ENCODE measurements at places on chromosomes 12 and 14.

GRCh38 chr12:62435303-62436163, 31.1 kb upstream of the MON2 start:
- peak; percentile 77 for DNase-seq

DNA sequence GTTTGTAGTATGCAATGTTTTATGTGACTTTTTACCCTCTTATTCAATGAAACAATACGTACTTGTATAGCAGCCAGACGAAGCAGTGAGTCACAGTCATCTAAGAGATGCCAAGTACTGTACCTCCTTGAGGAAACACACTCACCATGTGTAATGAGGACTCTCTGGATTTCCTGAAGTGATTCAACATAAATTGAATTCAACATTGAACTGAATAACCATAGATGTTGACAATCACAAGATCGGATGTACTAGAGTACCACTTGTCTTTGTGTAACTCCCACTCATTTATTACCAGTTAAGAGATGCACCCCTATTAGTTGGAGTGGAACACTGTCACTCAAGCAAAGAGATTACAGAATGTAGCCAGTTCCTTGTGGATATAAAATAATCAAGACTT, 175.2 kb upstream of the HMGA2 start:
- no peak for DNase-seq

DNA sequence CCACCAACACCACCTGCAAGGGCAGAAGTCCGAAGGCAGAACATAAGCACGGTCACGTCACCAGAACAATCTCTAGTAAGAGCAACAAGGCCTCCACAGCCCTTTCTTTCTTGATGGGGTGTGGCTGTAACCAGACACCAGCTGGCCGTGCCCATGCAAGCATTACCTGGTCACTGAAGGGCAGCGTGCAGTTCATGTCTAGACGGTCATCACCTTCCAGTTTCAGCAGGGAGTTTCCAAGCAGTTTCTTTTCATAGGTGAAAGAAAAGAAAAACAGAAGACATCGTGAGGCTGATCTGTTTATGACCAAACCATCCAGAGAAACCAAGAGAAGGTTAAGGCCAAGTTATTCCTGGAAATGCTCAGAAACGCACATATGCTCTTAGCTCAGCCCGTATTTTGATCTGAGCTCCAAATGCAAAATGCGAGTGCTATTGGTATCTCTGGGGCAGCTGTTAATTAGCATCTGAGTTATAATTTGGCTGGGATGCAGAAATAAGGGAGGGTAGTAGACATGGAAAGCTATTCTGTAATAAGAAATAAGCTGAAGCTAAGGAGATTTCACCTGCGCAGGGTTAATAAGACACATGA, 42.5 kb downstream of the PRKAB1 start:
- DNase-seq, result no peak

DNA sequence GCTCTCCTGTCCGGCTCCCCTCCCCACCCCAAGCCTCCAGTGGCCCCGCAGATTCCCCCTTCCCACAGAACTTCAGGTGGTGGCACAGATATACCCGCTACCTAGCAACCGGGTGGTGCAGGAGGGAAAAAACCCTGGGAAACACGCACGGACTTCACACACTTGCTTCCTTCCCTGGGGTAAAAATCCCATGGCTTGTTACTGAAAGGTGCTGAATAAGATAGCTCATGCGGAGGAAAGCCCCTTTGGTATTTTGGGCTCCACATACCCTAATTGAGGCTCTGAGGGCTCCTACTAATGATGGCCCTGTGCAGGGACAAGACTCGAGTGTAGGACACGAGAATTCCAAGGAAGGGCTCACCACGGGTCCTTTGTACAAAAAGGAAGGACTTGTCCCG, 869 bp upstream of the RIMBP2 start:
- no peak for DNase-seq

- peak; percentile 78 for DNase-seq
These were observed 17.4 kb downstream of the SDSL start for GRCh38 chr12:113439606-113440030.

DNA sequence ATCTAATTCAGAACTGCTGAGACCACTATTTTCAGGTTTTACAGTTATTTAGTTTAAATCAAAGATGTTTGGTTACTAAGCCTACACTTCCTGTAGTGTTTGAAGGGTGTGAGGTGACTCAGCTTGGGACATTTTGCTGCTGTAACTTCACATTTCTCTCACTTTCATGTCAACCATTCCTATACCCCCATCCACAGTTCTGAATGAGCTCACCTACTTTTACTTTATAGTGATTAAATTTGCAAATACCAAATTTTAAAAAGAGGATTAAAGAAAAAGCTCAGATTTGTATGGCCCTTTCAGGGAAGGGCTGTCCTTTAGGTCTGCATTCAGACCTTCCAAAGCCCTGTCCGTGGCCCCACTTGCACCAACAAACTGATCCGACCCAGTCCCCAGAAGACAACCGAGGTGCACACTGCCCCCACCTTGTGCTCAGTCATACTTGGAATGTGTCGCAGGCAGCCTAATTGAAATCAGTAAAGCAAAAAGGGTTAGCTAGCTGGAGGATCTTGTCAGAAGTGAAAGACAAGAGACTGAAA, 174.4 kb downstream of the MON2 start:
- DNase-seq, result no peak

DNA sequence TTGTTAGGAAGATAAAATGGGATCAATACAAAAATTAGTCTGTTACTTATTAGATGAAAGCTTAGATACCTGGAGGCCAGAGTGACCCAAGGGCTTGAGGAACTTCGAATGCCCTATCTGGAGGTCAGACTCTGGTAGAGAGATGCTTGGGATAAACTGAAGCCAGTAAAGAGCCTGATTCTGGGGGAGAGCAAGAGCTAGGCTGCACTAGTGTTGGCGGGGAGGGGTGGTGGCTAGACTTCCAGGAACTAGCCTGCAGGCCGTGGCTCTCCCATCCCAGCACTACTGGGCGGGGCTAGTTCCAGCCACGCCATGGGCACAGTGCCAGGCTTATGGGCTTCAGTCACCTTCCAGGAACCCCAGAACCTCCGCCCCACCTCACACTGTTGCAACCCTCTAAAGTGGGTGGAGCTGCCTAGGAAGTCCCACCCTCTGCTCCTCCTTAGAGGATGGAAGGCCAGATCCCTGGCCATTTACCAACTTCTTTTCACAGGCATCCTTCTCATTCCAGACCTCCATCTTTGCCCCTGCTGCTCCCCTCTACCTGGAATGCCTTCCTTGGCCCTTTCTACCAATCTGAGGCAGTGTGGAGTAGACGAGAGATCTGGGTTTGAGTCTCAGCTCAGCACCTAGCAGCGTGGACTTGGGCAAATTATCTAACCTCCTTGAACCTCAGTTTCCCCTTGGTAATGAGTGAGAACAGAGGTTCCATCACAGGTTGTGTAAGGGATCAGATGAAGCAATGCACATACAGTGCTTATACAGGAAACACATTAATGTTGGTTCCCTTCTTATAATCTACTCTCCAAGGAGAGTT, 6.3 kb upstream of the NFE2 start:
- no peak for DNase-seq

DNA sequence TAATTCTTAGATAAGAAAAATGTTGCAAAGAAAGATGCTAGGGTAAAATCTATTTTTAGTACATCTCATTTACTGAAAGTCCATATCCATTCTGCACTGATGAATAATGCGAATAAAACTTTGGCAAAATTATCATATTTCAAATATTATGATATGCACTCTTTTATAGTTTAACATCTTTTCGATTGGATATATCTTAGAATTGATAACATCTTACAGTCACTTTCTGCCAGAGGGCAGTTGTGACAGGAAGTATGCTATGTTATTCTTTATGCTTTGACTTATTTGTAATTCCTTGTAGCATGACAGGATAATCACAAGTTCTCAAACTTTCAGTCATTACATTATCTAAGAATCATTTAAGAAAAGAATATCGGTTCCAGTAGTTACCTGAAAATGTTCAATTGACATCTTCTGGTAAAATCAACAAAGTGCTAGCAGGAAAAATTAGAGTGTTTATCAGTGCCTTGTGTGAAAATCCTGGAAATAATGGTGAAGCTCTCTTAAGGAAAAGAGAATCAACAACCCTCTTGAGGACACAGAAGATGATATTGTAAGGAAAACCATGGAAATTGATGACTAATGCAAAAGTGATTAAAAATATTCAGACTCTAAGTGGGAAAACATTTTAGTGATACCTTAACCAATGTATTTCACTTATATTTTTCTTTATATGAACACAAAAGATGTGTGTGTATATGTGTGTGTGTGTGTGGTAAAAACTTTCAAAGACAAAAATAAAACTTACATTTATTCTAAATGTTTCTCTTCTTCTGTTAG, 95.5 kb downstream of the SLC6A15 start:
- no peak for DNase-seq
